ENCODE measurements at places on chromosomes 11 and 22.

DNA sequence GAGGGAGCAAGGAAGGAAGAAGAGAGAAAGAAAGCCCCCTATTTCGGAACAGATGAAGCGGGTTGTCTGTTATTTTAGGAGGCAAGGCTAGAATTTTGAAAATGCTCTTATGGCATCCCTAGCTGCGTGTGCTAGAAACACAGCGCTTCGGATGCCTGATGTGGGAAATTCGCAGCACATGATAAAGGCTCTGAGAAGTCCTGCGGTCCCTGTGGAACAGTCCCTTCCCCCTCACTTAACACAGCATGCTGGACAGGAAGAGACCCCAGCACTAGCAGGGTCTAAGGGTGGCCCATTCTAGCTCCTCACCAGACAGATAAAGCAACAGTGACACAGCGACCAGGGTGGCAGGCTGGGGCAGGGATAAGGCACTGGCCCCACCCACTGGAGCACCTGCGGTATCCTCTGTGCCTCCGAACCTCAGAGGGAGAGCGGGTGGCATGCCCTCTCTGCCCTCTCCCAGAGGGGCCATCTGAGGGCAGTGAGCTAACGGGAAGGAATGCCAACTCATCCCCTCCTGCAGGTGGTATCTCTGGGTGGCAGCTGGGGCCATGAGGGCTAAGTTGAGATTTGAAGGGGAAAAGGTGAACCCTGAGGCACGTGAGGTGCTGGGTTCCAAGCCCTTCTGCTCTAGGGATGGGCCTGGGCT, 75.7 kb downstream of the SCUBE1 start:
- DNase-seq = no peak

DNA sequence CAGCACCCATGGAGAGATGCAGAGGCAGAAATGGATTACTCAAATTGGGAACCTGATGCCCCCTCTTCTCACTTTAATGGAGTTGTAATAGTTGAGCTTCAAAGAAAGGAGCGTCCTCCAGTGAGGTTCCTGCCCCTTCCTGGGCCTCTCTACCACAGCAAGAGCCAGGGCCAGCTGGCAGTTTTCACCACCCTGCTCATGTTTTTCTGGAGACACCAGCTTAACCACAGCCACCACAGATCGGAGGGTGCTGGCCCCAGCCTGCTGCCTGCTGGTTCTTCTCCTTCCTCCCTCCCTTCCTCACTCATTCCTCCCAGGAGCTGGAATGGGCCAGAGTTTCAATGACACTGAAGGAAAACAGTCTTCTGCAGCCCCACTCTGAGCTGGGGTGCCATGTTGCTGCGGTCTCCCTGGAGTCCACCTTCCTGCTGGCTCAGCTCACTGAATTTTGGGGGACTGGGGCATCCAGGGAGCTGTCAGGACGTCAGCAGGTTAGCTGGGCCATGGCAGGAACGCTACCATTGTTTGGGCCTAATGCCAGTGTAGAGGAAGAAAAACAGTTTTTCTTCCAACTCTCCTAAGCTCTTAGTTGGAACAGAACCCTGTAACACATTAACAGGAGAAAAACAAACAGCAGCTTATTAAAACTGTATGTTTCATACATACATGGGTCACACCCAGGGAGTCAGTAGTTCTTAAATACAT, 57.7 kb downstream of the TRAF6 start:
- DNase-seq = no peak

DNA sequence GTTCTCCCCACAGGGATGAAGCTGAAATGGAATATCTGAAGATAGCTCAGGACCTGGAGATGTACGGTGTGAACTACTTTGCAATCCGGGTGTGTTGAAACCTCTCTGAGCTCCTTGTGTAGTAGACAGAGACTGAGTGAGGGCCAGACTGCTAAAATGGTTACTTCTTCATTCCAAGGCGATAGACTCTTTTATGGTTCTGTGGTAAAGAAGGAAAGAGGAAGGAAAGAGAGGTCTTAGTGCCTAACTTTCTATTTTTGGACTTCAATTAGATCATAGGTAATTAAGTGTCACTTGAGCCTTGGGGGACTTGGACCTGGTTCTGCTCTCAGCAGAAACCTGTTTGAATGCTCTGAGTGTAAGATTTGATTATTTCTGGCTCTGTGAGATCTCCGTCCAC, 54.7 kb downstream of the NF2 start:
- DNase-seq = no peak

DNA sequence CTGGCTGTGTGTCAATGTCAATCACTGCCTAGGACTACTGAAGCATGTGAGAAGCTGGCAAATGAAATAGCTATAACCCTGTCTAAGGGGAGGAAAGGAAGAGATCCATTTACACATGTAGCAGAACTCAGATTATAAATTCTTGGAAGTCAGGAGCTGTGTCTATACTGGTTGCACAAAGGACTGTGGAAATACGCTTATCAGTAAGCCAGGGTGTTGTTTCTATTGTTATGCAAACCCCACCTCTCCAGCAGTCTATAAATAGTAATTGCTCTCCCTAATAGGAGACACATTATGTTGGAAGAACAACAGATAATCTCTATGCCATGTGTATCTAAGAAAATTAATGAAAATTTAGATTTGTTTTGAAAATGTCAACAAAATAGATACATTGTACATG, 693.4 kb upstream of the CCDC90B start:
- no peak for DNase-seq

GRCh38 chr11:57546869-57547475, 9.6 kb downstream of the SMTNL1 start:
- DNase-seq = no peak

- no peak for DNase-seq
Observed at GRCh38 chr22:20223421-20224255, 44.5 kb downstream of the RTN4R start.

DNA sequence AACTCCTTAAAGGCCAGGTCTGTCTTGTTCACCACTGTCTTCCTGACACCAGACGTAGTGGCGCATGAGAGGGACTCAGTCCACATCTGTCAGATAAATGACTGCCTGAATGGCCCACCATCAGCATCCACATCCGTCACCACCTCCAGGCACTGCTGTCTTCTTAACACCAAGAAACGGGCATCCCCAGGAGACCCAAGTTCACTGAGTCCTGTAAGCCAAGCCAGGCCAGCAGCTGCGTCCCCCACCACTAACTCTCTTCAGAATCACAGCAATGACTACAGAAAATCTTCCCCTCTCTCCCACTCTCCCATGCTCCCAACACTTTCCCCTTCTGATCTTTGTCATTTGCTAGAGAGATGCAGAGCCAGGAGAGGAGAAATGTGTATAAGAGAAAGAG, 47.3 kb upstream of the LRRC32 start:
- no peak for DNase-seq

DNA sequence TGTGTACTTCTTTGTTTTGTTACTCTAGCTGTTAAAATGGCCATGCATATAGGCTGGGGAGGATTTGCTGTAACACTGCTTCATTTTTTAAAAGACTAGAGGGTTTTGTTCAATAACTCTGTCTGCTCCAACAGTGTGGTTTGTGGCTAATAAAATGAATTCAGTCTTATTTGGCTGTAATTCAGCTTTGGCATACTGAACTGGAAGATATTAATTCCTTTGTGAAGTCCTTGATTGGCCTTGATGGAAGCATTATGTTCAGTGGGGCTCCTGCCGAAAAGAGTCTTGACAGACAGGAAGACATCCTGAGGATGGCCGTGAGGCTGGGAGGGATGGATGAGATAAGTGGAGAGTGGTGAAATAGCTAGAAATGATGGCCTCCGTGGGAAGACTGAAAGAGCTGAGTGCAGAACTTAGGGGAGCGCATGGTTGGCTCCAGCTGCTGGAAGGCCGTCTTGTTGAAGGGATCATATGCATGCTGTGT, 44.8 kb upstream of the MYO18B start:
- DNase-seq = no peak

DNA sequence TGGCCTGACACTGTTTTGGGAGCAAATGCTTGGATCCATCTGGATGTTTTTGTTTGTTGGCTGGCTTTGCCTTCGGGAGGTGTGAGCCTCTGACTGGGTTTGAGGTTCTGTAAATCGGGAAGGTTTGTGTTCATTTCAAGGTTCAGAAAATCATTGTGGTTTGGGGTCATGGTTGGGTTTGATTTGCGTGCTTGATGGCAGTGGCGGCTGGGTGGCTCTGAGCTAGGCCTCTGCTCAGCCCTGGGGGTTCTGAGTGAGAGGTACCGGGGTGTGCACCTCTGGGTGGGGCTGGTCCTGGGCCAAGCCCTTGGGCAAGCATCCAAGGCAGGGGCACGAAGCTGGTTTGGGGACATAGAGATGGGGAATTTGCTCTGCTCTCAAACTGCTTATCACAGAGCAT, 37.0 kb upstream of the ALX4 start:
- DNase-seq = no peak

DNA sequence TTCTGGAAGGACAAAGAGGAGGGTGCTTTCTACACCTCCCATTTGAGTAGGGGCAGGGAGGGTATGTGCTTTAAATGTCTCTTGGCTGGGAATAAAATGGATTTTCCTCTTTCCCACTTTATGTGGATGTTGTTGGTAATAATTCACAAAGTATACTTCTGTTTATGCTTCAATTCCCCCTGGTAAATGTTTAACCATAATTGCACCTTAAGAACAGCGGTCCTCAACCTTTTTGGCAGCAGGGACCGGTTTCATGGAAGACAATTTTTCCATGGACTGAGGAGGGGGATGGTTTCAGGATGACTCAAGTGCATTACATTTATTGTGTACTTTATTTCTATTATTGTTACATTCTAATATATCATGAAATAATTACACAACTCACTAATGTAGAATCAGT, 4.0 kb upstream of the TP53AIP1 start:
- no peak for DNase-seq

DNA sequence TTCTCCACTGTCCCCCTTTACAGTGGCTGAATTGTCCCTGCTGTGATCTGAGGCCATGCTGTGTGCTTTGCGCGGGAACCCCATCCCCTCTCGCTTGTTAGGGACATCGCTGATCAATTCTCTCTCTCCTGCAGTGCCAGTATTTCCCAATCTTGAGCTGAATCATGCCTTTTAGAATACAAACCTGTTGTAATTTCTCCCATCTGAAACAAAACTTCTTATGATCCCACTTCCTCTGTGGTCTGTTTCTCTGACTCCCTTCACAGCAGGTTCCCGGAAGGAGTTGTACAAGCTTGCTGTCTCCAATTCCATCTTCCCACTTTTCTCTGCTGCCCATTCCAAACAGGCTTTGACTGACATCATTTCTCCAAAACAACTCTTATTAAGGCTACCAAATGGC, 16.8 kb downstream of the ADAMTS15 start:
- DNase-seq = no peak

DNA sequence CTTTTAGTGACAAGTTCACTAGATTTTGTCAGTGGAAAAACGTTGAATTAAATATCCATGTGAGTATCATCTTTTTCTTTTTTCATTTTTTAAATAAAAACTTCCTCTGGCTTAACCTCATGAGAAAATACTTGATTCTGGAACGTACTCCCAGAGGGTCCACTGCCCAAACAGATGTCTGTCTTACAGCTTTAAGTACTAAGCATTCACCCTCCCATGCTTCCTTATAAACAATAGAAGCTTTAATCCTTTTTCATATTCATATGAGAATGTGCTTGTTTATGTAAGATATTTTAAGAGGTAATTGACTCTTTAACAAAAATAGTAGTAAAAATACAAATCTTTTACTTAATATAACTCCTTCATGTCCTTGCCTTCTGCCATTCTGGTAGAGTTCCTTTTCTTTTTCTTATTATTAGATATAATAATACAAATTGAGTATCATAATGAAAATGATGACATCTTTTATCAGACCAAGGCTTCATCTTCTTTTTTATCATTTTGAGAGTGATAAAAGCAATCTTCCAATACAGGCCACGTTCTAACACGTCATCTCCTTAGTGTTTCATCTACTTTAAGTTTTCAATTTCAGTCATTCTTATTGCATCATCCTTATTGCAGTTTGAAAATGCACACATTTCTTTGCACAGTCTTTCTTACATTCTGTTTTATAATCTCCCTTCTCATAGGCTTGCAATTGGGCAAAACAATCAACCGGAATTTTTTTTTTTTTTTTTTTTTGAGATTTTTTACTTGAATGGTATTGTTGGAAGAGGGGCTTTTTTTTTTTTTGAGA, 69.5 kb upstream of the MYO18B start:
- no peak for DNase-seq

DNA sequence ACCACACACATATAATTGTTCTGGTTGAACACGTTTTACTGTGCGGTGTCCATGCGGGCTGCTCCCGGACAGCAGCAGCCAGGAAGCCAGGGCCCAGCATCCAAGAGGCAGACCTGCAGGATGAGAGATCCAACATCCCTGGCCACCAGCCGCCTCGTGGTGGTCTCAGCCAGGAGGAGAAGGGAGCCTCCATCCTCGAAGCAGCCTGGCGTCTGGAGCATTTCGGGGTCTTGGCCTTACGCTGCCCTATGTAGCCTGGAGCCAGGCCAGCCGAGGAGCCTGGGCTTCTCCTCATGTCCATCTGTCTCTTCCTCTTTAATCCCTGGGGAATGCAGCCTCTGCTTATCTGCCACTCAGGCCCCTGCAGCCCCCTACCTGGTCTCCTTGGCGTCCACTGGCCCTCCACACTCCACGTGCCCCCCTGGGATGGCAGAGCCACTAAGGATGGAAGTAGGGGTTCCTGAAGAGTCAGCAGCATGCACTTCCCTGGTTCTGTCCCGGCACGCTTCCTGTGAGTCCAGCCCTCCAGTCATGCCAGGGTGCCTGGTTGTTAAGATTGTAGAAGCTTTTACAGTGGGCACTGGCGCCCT, 253.2 kb downstream of the TBC1D22A start:
- DNase-seq = no peak

DNA sequence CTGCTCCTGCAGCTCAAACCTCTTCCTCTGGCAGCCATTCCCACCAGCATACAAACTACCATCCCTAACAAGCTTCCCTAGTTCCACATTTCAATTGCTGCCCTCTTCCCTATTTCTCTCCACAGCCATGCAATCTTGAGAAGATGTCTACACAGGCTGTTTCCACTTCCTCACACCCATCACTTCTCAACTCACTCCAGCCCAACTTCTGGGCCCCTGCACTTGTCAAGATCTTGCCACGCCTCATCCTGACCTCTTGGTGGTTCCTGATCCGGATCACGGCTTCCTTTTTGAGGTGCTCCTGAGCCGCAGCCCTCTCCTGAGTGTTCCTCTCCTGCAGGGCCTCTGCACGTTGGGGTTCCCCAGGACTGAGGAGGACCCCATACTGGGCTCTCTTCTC, 22.6 kb downstream of the RPL27A start:
- no peak for DNase-seq

DNA sequence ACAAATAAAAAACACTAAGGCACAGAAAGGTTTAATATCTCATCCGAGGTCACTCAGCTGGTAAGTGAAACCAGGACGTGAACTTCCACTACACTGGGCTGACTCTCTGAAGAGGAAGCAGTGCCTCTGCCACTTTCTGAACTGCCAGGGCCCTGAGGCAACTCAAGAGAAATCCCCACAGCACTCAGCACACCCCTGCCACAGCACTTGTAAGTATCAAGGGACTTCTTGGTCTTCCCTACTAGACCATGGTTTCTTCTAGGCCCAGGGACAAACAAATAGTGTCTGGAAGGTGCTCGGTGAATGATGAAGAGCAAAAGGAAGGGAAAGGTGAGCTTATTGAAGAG, 49.7 kb downstream of the RPL27A start:
- DNase-seq = no peak
